ENCODE measurements at places on chromosomes 11 and 22. TPM values are rescaled to one million over a fixed set of nuclear protein-coding genes. Genes with fewer than 3 reads are reported as not detected.

TRIM6 gene
- total RNA-seq, result 8.6 TPM

UBQLNL gene
- under 0.01 TPM for total RNA-seq

GDPD4 gene
- total RNA-seq, result not detected

GAL gene
- 5.4 TPM for total RNA-seq

ENTHD1 gene
- not detected for total RNA-seq

DPP3 gene
- 28.2 TPM for total RNA-seq

APOA5 gene
- total RNA-seq, result not detected

P4HA3 gene
- 4.1 TPM for total RNA-seq

RASGRP2 gene
- 1.2 TPM for total RNA-seq

ADM2 gene
- 5.8 TPM for total RNA-seq

IGHMBP2 gene
- 7.7 TPM for total RNA-seq

RAB38 gene
- total RNA-seq, result 10.1 TPM

UBQLN3 gene
- total RNA-seq, result not detected

ALDH3B2 gene
- not detected for total RNA-seq

OR5A1 gene
- total RNA-seq, result not detected

HEPN1 gene
- not detected for total RNA-seq

OR52I1 gene
- not detected for total RNA-seq
